ENCODE measurements at places on chromosomes 6 and 20. TPM values are rescaled to one million over a fixed set of nuclear protein-coding genes. Genes with fewer than 3 reads are reported as not detected.

DNA sequence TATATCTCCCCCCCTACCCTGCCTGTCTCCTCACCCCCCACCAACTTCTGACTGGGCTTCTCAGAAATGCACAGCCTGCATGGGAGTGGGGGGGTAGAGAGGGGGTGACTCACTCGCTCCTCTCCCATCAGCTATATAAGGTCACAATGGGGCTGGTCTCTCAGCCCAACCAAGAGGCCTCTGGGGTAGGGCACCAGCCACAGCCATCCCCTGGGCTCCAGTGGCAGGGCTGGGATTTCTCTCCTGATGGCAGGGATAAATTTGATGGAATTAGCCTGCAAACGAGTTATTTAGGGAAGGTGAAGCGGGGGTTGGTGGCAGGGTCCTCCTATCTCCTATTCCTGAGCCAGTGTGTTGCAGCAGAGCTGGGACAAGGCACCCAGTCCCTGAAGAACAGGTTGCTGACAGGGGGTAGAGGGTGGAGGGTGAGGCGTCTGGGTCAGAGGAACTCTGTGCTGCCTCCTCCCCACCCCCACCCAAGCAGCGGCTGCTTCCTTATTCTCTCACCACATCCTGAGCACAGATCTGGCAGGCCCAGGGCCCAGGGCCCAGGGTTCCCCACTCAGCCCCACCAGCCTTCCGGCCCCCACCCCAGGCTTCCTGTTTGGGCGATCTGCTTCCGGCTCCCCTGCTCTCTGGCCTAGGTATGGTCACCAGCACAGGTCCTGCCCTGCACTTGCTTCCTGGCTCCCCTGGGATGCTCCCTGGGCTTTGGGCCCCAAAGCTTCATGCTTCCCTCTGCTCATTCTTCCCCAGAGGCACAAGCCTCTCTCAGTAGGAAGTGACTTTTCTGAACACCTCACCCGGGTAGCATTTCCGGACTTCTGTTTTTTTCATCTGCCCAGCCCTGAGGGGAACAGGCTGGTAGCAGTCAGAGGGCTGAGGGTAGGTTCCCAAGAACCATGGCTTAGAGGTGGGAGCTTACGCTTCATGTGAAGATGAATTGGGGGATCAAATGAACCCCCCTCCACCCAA lies 4.0 kb downstream of the PPP1R18 start:
- peak overlapping the region; percentile 36 for H3K27ac ChIP-seq
- no peaks in the 10 kb centered on the region for H3K27me3 ChIP-seq
- no peaks in the 10 kb centered on the region for H3K4me1 ChIP-seq

DNA sequence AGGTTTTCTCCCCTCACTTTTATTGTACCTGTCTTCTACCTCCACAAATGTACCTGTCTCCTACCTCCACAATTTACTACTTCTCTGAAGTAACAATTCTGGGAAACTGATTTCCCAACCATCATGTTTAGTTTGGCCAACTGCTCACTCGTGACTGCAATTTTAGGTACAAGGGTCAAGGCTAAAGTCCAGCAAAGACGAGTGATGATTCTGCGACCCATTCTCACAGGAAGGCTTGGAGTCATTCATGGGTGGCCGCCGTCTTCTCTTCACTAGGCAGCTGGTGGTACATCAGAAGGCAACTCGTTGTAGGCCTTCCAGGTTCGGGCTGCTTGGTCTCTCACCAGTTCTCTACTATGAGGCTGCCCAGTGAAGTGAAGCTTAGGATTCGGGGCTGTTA lies 483.8 kb upstream of the JARID2 start:
- DNase-seq = peak; percentile 79
- H3K4me1 ChIP-seq = peaks cover 30% of the 10 kb centered on the region
- no peak overlapping the region for H3K4me3 ChIP-seq
- no peak overlapping the region for H3K27ac ChIP-seq
- no peaks in the 10 kb centered on the region for H3K36me3 ChIP-seq

The HSPA1L gene
- polyA plus RNA-seq = 2.6 TPM

The ADGRB3 gene
- polyA plus RNA-seq = not detected

- H3K27me3 ChIP-seq = no peaks in the 10 kb centered on the region
- no peaks in the 10 kb centered on the region for H3K4me1 ChIP-seq
- DNase-seq = no peak
Observed at GRCh38 chr6:29730575-29731126, 7.4 kb downstream of the HLA-F start.

The ZBTB2 gene
- 14.7 TPM for polyA plus RNA-seq

DNA sequence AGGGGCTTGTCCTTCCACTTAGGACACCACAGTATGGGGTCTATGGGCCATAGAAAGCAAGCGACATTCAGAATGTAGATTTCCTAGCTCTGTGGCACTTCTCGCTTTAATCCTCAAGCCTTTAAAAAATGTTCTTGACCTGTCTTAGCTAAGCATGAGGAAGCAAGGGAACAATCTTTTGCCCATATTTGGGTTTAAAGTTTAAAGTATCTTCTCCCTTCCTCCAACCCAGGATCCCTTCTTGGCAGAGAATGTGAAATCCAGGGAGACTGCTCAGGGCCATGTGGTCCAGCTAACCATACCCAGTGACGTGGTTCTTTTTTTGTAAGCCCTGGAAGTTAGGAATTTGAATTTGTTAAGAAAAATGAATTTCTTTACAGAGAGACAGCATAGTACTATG lies 289.9 kb downstream of the BTBD9 start:
- DNase-seq = no peak
- H3K36me3 ChIP-seq = no peaks in the 10 kb centered on the region
- H3K27ac ChIP-seq = no peak overlapping the region
- H3K4me1 ChIP-seq = no peaks in the 10 kb centered on the region
- H3K4me3 ChIP-seq = no peak overlapping the region
- no peaks in the 10 kb centered on the region for H3K27me3 ChIP-seq

DNA sequence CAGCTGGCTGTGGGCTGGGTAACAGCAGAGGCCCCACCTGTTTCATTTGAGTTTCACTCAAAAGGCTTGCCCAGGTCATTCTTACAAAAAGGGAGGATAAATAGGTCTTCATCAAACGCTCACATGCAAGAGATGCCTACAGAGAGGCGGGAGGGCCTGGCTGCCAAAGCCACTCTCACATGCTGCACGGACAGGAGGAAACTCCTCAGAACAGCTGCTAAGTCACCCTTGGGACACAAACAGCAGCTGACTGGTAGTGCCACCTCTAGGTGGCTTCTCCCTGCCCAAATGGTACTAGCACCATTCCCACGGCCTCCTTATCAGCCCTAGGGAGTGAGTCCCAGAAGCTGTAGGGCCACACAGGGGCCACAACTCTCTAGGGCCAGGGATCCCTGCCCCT lies 23.8 kb downstream of the SLC22A23 start:
- no peaks in the 10 kb centered on the region for H3K27me3 ChIP-seq
- H3K36me3 ChIP-seq = peaks cover 38% of the 10 kb centered on the region
- no peaks in the 10 kb centered on the region for H3K4me1 ChIP-seq
- no peak overlapping the region for H3K27ac ChIP-seq
- no peak overlapping the region for H3K4me3 ChIP-seq
- no peak for DNase-seq

All from small intestine (tissue), 16 donors.